Activated CD4-positive, alpha-beta T cell treated with anti-CD3 and anti-CD28 coated beads, Interleukin-2, amount 10 ng/mL, durations not matched to agents 24 days and 14 days (primary cell): ENCODE measurements at places on chromosomes 7 and 10.

GRCh38 chr10:48582970-48583369 lies 21.9 kb downstream of the ARHGAP22 start:
- DNase-seq: no peak

GRCh38 chr7:3859431-3859830 lies 558.4 kb downstream of the SDK1 start:
- DNase-seq: no peak

- DNase-seq: no peak
These were observed 153.4 kb upstream of the LANCL2 start for GRCh38 chr7:55211726-55212125.

- no peak for DNase-seq
These were observed 97.0 kb downstream of the SEMA3C start for GRCh38 chr7:80821771-80822319.

GRCh38 chr7:80335511-80336231 lies 176.2 kb downstream of the GNAT3 start:
- no peak for DNase-seq

DNA sequence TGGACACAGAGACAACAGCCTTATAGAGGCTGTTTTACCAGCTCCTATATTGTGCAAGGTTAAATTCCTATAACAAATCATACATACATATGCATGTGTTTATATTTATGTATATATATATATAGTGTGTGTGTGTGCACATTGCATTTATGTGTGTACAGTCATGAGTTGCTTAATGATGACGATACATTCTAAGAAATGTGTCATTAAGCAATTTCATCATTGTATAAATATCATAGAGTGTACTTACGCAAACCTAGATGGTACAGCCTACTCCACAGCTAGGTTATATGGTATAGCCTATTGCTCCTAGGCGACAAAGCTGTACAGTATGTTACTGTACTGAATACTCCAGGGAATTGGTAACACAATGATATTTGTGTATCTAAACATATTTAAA lies 30.1 kb upstream of the TNKS2 start:
- DNase-seq: no peak

- no peak for DNase-seq
These were observed 239.6 kb downstream of the SDK1 start for GRCh38 chr7:3540456-3541220.

GRCh38 chr7:128025380-128025779 lies 5.9 kb downstream of the LRRC4 start:
- no peak for DNase-seq
